ENCODE measurements at places on chromosomes 2 and 18. TPM values are rescaled to one million over a fixed set of nuclear protein-coding genes. Genes with fewer than 3 reads are reported as not detected.

DNA sequence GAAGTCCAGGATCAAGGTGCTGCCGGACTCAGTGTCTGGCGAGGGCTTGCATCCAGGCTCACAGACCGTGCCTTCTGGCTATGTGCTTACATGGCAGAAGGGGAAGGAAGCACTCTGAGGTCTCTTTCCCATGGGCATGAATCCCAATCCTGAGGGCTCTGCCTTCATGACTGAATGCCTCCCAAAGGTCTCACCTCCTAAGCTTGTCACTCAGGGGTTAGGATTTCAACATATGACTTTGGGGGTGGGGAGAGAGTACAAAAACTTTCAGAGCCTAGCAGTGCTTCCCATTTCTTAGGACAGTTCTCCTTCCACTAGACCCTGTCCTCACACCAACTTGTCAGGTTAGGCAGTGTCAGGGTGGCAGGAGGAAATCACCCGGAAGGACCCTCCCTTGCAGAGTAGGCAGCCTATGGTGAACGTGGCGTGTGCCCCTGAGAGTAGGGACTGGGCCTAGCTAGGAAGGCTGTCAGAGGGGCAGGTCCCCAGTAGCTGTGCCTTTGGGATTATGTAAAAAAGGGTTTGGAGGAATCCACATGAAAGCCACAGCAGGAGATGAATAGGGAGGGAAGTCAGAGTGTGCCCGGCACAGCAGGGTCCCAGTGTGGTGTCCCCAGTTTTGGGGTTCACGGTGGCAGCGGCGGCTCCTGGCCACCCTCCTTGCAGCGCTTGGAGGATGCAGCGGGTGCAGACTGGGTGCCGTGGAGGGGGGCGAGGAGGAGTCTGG is 233.3 kb downstream of the LDLRAD4 start:
- peak overlapping the region; percentile 75 for H3K27ac ChIP-seq
- H3K36me3 ChIP-seq, result no peaks in the 10 kb centered on the region
- H3K4me1 ChIP-seq, result no peaks in the 10 kb centered on the region

DNA sequence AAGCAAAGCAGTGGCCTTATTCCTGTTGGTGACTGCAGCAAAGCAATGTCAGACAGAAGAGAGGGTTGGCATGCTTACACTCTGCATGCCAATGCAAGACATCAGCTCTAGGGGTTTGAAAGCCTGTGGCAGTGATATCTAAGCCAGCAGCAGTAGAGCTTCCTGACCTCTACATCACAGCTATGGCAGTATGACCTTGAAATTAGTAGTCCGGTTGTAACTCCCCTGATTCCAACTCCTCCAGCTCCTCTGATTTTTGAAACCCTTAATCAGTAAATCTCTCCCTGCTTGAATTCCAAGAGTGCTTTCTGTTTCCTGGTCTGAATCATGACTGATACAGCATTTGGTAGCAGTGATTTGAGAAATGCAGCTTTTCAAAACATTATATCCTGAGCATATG is 60.0 kb upstream of the LRP1B start:
- no peak overlapping the region for H3K27ac ChIP-seq
- H3K4me1 ChIP-seq, result no peaks in the 10 kb centered on the region
- H3K27me3 ChIP-seq, result no peaks in the 10 kb centered on the region
- H3K36me3 ChIP-seq, result no peaks in the 10 kb centered on the region
- no peak for DNase-seq

GRCh38 chr2:71609958-71610357 is 156.6 kb downstream of the DYSF start:
- H3K4me1 ChIP-seq, result no peaks in the 10 kb centered on the region
- no peaks in the 10 kb centered on the region for H3K27me3 ChIP-seq
- H3K36me3 ChIP-seq, result no peaks in the 10 kb centered on the region
- DNase-seq, result no peak
- no peak overlapping the region for H3K27ac ChIP-seq

DNA sequence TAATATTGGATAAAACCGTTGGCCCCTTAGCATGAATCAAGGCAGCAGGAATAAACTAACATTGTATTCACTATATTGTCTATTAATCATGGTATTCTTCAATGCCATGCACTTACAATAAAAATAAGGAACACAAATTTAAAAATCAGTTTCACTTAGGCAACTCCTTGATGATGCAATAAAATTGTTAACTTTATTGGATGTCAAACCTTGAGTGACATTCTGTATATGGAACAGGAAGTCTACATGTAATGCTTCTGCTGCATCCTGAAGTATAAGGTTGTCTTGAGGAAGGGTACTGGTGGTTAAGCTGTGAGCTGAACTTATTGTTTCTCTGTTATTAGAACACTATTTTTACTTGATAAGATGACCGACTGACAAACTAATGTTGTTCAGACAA is 605.5 kb downstream of the SATB2 start:
- no peak for DNase-seq
- H3K4me3 ChIP-seq, result no peak overlapping the region
- H3K36me3 ChIP-seq, result no peaks in the 10 kb centered on the region
- H3K27me3 ChIP-seq, result no peaks in the 10 kb centered on the region

DNA sequence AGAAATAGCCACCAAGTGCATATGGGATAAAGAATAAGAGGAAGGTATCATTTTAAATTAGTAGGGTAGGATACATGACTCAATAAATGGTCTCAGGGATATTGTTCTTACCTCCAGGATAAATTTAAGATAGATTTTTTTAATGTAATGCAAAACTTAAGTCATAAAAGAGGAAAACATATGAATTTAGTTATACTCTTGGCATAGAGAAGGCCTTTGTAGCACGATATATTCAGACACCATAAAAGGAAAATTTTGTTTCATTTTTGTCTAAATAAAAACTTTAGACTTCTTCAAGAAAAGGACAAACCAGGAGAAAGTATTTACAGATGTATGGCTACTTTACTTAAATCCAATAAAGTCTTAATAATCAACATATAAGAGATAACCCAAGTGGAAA is 78.5 kb upstream of the CAB39 start:
- no peaks in the 10 kb centered on the region for H3K36me3 ChIP-seq
- H3K4me3 ChIP-seq, result no peak overlapping the region
- H3K4me1 ChIP-seq, result no peaks in the 10 kb centered on the region

DNA sequence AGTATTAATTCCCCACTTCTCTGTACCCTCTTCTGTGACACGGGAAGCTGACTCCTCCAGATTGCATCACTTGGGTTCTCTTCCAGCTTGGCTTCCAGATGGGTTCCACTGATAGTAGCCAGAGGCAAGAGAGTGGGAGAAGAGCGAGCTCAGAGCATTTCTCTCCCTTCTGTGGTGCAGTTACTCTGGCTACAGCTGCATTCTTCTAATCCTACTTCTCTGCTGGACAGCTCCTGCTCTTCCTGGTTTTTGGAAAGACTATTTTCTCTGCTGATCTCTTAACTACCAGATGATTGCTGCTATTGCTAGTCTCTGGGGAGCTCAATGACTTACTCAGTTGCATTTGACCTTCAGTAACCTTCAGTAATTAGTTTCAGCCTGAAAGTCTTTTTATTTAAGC is 187.5 kb upstream of the MAP2 start:
- no peak for DNase-seq
- no peaks in the 10 kb centered on the region for H3K27me3 ChIP-seq
- H3K36me3 ChIP-seq, result no peaks in the 10 kb centered on the region
- H3K4me1 ChIP-seq, result no peaks in the 10 kb centered on the region
- H3K27ac ChIP-seq, result no peak overlapping the region

DNA sequence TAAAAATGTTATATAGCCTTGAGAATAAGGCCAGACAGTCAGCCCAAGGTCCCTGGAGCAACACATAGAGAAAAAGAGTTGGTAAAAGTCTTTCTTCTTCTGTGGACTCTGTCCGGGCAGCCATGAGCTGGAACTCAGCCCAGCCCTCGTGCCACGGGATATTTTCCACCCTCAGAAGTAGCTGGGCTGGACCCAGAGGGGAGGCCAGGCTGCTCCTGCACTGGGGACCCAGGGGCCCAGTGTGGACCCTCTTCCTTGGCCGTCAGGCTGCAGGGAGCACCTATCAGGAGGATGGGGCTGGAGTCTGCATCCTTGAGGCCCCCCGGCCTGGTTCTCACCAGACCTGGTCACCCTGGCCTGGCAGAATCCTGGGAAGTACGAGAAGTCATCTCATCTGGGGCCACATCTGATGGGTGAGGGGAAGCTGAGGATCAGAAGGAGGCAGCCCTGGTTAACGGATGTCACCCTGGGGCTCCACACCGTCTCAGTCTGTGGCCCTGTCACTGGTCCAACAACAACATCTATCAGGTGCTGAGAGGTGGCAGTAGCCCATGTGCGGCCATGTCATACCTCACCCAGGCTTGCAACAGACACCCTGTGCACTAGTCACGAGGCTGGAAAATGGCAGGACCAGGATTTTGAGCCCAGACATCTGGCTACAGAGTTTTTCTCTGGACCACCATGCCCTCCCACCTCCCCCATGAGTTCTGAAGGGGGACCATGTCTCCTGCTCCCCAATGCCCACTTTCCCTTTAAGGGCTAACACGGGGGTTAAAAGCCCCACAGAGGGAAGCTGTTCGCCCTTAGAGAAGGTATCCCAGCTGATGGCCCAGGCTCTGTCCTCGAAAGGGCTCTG is 33.0 kb downstream of the SDC1 start:
- H3K4me1 ChIP-seq, result no peaks in the 10 kb centered on the region
- H3K4me3 ChIP-seq, result no peak overlapping the region
- no peak overlapping the region for H3K27ac ChIP-seq
- H3K27me3 ChIP-seq, result no peaks in the 10 kb centered on the region
- H3K36me3 ChIP-seq, result no peaks in the 10 kb centered on the region
- no peak for DNase-seq

GRCh38 chr2:45263147-45263546 is 253.9 kb upstream of the SIX2 start:
- H3K27ac ChIP-seq, result no peak overlapping the region
- no peaks in the 10 kb centered on the region for H3K36me3 ChIP-seq
- no peaks in the 10 kb centered on the region for H3K4me1 ChIP-seq
- no peak overlapping the region for H3K4me3 ChIP-seq
- H3K27me3 ChIP-seq, result no peaks in the 10 kb centered on the region
- DNase-seq, result no peak

- no peaks in the 10 kb centered on the region for H3K4me1 ChIP-seq
- DNase-seq, result no peak
- peaks cover 5% of the 10 kb centered on the region for H3K36me3 ChIP-seq
- no peak overlapping the region for H3K27ac ChIP-seq
- no peak overlapping the region for H3K4me3 ChIP-seq
These were observed 406.8 kb downstream of the THSD7B start for GRCh38 chr2:137172162-137172561.

DNA sequence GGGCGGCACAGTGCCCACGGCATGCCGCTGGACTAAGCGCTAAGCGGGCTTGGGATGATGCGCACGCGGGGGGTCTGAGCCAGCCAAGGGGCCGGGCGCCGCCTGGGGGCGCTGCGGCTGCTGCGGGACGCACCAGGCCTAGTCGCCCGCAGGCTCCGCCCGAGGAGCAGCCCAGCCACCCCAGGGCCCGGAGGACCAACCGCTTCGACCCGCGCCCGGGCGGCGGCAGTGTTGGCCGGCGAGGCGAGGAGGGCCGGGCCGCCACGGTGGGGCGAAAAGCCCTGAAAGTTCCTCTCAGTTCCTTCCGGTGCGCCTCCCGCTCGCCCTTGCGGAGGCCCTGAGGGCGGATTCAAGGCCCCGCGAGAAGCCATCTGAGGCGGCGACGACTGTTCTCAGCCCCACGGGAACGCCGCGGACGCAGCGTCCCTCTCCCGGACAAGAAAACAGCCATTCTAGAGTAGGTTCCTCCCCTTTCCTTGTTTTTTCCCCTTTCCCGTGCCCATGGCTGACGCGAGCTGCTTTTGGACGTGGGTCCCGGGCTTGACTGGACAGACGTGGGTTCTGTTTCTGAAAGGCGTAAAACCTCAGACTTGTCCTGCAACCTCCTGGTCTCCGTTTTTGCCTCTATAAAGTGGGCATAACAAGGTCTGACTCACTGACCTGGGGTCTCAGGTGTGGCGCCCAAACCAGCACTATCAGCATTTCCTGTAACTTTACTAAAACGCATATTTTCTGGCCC is at the start of gene ANKAR:
ANKAR (plus strand) TSS at position 297 of the 739 bp plus-strand sequence. CDS start 1,821 bp downstream, outside the sequence.
- no peaks in the 10 kb centered on the region for H3K27me3 ChIP-seq
- peak within 1 kb of the TSS; percentile 69 for H3K4me3 ChIP-seq
- peaks cover 3% of the 10 kb centered on the region for H3K36me3 ChIP-seq
- DNase-seq, result peak; percentile 97
- peak within 1 kb of the TSS; percentile 78 for H3K27ac ChIP-seq
- no peaks in the 10 kb centered on the region for H3K4me1 ChIP-seq

The POMC gene
- 1.4 TPM for total RNA-seq

The IRS1 gene
- total RNA-seq, result 13.8 TPM

The TRIM54 gene
- 0.18 TPM for total RNA-seq

The LCT gene
- not detected for total RNA-seq

The SMYD1 gene
- total RNA-seq, result not detected

The PKDCC gene
- total RNA-seq, result 148 TPM

The CLASP1 gene
- 67.6 TPM for total RNA-seq

The FBXO41 gene
- total RNA-seq, result 3.3 TPM

Data from aorta (tissue), 5 donors.